Pancreas (tissue), 10 donors: ENCODE measurements at places on chromosomes 12 and 14. TPM values are rescaled to one million over a fixed set of nuclear protein-coding genes. Genes with fewer than 3 reads are reported as not detected.

- H3K27ac ChIP-seq = no peak overlapping the region
- H3K4me3 ChIP-seq = no peak overlapping the region
- no peak for DNase-seq
- H3K36me3 ChIP-seq = no peaks in the 10 kb centered on the region
- H3K4me1 ChIP-seq = no peaks in the 10 kb centered on the region
Measured at GRCh38 chr14:102824832-102825231, 47.6 kb downstream of the TRAF3 start.

GZMH gene
- polyA plus RNA-seq = 0.61 TPM

IRF9 gene
- polyA plus RNA-seq = 60.8 TPM

TRHDE gene
- 2.2 TPM for polyA plus RNA-seq

DNA sequence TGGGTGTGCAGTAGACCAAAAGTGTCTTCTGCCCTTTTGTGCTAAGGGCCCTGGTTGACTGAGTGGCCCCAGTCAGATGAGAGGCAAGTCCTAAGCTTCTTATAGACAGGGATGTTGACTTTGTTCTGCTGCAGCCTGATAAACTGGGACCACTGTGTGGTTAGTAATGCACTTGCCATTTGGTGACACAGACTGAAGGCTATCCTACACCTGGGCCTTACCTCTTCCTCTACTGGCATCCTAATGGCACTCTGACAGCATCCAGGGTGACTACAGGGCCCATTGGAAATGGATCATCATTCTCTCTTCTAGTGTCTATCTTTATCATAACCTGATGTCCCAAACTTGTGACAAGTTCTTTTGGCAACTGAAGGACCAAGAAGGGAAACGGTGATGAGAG is 3.3 kb downstream of the SDR39U1 start:
- H3K36me3 ChIP-seq = peaks cover 32% of the 10 kb centered on the region
- DNase-seq = no peak
- no peak overlapping the region for H3K4me3 ChIP-seq
- peaks cover 4% of the 10 kb centered on the region for H3K4me1 ChIP-seq

GRCh38 chr12:116233669-116234068 is 43.8 kb downstream of the MED13L start:
- peaks cover 8% of the 10 kb centered on the region for H3K4me1 ChIP-seq
- no peaks in the 10 kb centered on the region for H3K36me3 ChIP-seq
- no peak overlapping the region for H3K4me3 ChIP-seq
- no peaks in the 10 kb centered on the region for H3K27me3 ChIP-seq

GRCh38 chr14:95486875-95487668 is 29.4 kb downstream of the SYNE3 start:
- no peak overlapping the region for H3K4me3 ChIP-seq
- H3K36me3 ChIP-seq = no peaks in the 10 kb centered on the region
- H3K27ac ChIP-seq = no peak overlapping the region
- no peak for DNase-seq

GRCh38 chr14:77812028-77812427 is 12.1 kb downstream of the ADCK1 start:
- no peaks in the 10 kb centered on the region for H3K27me3 ChIP-seq
- DNase-seq = no peak
- no peaks in the 10 kb centered on the region for H3K4me1 ChIP-seq
- no peaks in the 10 kb centered on the region for H3K36me3 ChIP-seq
- no peak overlapping the region for H3K27ac ChIP-seq

IAPP gene
- 121 TPM for polyA plus RNA-seq

- H3K36me3 ChIP-seq = no peaks in the 10 kb centered on the region
- H3K27ac ChIP-seq = no peak overlapping the region
- H3K4me3 ChIP-seq = no peak overlapping the region
- DNase-seq = no peak
Measured at GRCh38 chr12:20142956-20143355, 225.4 kb upstream of the PDE3A start.

- H3K27me3 ChIP-seq = no peaks in the 10 kb centered on the region
- peak overlapping the region; percentile 93 for H3K4me3 ChIP-seq
- H3K36me3 ChIP-seq = no peaks in the 10 kb centered on the region
- no peak for DNase-seq
- peak overlapping the region; percentile 76 for H3K27ac ChIP-seq
- no peaks in the 10 kb centered on the region for H3K4me1 ChIP-seq
Measured at GRCh38 chr12:64609536-64610078, 688 bp upstream of the RASSF3 start.

VDR gene
- polyA plus RNA-seq = 1.7 TPM

DNA sequence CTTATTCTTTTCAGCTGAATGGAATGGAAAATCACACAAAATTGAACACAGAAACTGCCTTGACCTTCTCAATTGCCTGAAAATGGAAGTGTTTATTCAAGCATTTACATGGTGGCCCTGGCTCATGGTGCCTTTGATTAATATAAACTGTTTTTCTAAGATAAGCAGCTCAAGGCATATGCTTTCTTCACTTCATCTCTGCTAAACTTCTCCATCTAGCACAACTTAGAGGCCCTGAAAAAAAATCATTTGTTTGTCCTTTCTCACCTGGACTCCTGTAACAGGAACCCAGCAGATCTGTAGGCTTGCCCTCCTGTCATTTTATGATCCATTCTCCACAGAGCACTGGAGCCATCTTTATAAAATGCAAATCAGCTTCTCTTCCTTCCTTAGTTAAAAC is 117.5 kb upstream of the KRR1 start:
- no peaks in the 10 kb centered on the region for H3K4me1 ChIP-seq
- H3K36me3 ChIP-seq = no peaks in the 10 kb centered on the region
- H3K4me3 ChIP-seq = no peak overlapping the region

GRCh38 chr14:92644171-92644969 is 104.1 kb downstream of the LGMN start:
- H3K4me3 ChIP-seq = no peak overlapping the region
- DNase-seq = no peak
- no peaks in the 10 kb centered on the region for H3K27me3 ChIP-seq

- DNase-seq = peak; percentile 17
- H3K27ac ChIP-seq = no peak overlapping the region
- no peaks in the 10 kb centered on the region for H3K27me3 ChIP-seq
- no peaks in the 10 kb centered on the region for H3K4me1 ChIP-seq
- H3K36me3 ChIP-seq = no peaks in the 10 kb centered on the region
Measured at GRCh38 chr14:51607711-51608110, 44.0 kb upstream of the FRMD6 start.

GRCh38 chr12:71445071-71445470 is 5.5 kb downstream of the LGR5 start:
- no peaks in the 10 kb centered on the region for H3K36me3 ChIP-seq
- no peak for DNase-seq
- no peaks in the 10 kb centered on the region for H3K27me3 ChIP-seq
- no peak overlapping the region for H3K4me3 ChIP-seq

DNA sequence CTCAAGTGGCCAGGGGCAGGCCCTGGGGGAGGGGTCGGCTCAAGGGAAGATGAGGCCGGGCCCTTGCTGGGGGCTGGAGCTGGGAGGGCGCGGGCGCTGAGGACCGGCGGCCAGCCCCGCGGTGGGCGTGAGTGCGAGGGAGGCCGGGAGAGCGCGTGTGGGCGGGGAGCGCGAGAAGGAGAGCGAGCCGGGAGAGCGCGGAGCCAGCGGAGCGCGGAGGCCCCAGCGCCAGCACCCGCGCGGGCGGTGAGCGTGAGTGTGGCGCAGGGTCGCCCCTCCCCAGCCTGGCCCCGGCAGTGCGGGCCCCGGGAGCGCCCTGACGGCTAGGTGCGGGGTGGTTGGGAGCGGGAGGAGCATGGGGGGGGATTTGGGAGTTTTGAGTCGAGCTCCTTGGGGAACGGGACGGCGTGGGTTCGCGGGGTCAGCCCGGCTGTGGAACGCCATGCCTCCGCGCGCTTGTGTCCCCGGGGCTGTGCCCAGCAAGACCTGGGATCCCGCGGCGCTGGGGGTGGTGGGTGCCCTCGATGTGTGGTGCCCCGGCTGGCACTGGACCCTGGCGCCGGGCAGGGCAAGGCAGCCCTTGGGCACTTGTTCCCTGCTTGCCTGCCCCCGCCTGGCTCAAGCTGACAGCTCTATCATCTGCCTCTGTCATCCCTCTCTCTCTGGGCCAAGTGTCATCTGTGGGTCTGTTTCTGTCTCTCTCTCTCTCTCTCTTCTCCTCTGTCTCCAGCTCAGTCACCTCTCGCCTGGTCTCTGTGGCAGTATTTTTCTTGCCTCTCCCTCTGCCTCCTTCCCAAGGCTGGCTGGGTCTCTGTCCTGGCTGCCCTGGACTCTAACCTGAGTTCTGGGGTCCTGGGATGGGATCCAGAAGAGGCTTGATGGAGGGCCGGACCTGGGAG is at the start of gene LBHD2:
Gene LBHD2, plus strand, starts transcription at position 190 of the 899 bp plus-strand sequence. CDS start 1,803 bp downstream, outside the sequence.
- H3K27me3 ChIP-seq = no peaks in the 10 kb centered on the region
- H3K27ac ChIP-seq = no peak within 1 kb of the TSS
- peak; percentile 18 for DNase-seq
- no peaks in the 10 kb centered on the region for H3K36me3 ChIP-seq

DNA sequence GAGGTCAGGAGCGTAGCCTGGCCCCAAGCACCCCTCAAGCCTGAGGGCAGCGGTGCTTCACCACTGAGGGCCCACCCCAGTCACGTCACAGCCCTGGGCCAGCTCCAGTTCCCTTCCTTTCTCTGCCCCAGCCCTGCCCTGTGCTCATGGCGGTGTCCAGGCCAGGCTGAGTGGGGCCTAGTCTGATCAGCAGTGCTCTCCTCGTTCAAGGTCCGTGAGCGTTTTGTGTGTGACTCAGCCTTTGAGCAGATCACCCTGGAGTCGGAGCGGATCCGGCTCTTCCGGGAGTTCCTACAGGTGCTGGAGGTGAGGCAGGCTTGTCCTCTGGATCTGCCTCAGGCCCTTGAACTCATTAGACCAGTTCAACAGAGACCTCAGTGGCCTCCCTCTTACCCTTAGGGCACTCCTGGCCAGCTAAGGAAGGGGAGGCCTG is 19.0 kb downstream of the PRPF40B start:
- H3K36me3 ChIP-seq = no peaks in the 10 kb centered on the region
- H3K4me3 ChIP-seq = no peak overlapping the region
- H3K4me1 ChIP-seq = no peaks in the 10 kb centered on the region
- no peak for DNase-seq

- no peak overlapping the region for H3K4me3 ChIP-seq
- H3K27ac ChIP-seq = no peak overlapping the region
- no peaks in the 10 kb centered on the region for H3K27me3 ChIP-seq
- no peaks in the 10 kb centered on the region for H3K36me3 ChIP-seq
- H3K4me1 ChIP-seq = no peaks in the 10 kb centered on the region
Measured at GRCh38 chr12:44942714-44943113, 66.6 kb upstream of the NELL2 start.

PYGL gene
- 5.0 TPM for polyA plus RNA-seq

DNA sequence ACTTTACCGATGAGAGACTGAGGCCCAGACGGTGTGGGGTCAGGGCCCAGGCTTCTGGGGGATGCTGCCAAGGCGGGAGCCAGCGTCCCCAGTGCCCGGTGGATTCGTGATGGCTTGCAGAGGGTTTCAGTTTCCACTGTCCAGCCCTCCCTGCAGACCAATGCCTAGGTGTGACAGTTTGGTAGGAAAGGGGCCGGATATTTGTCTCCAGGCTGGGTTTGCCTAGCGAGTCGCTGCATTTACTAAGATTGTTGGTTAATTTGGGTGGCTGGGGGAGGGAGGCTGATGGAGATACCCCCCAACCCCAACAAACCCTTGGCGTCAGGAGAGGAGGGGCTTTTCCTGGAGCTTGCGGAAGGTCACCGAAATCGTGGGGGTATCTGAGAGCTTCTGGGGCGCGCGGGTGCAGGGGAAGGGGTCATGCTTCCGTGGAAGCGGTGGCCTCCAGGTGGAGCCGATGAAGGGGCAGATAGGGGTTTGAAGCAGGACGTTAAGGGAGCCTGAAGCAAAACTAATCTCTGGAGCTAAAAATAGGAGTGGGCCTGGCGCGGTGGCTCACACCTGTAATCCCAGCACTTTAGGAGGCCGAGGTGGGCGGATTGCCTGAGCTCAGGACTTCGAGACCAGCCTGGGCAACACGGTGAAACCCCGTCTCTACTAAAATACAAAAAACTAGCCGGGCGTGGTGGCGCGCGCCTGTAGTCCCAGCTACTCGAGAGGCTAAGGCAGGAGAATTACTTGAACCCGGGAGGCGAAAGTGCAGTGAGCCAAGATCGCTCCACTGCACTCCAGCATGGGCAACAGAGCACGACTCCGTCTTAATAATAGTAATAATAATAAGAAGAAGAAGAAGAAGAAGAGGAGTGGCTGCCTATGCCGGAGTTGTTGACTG is 1.1 kb upstream of the CDC42BPB start:
- H3K4me1 ChIP-seq = peaks cover 21% of the 10 kb centered on the region
- peak overlapping the region; percentile 85 for H3K4me3 ChIP-seq
- H3K27ac ChIP-seq = peak overlapping the region; percentile 63
- DNase-seq = no peak
- no peaks in the 10 kb centered on the region for H3K27me3 ChIP-seq

GRCh38 chr14:36363704-36364103 is 43.3 kb upstream of the MBIP start:
- no peaks in the 10 kb centered on the region for H3K4me1 ChIP-seq
- H3K27ac ChIP-seq = no peak overlapping the region
- H3K4me3 ChIP-seq = no peak overlapping the region
- H3K36me3 ChIP-seq = no peaks in the 10 kb centered on the region

BCAT1 gene
- 7.6 TPM for polyA plus RNA-seq

- H3K4me3 ChIP-seq = no peak overlapping the region
- no peaks in the 10 kb centered on the region for H3K36me3 ChIP-seq
- H3K4me1 ChIP-seq = peaks cover 19% of the 10 kb centered on the region
- H3K27me3 ChIP-seq = no peaks in the 10 kb centered on the region
Measured at GRCh38 chr14:75292886-75293285, 14.3 kb downstream of the FOS start.

GRCh38 chr14:79605849-79606248 is 605.5 kb downstream of the DIO2 start:
- no peak overlapping the region for H3K4me3 ChIP-seq
- H3K27me3 ChIP-seq = no peaks in the 10 kb centered on the region
- H3K4me1 ChIP-seq = no peaks in the 10 kb centered on the region
- H3K27ac ChIP-seq = no peak overlapping the region
- no peaks in the 10 kb centered on the region for H3K36me3 ChIP-seq

- H3K4me3 ChIP-seq = no peak overlapping the region
- no peaks in the 10 kb centered on the region for H3K27me3 ChIP-seq
- H3K36me3 ChIP-seq = no peaks in the 10 kb centered on the region
- DNase-seq = no peak
- H3K4me1 ChIP-seq = no peaks in the 10 kb centered on the region
- no peak overlapping the region for H3K27ac ChIP-seq
Measured at GRCh38 chr12:42266579-42267230, 28.7 kb upstream of the YAF2 start.

WNT1 gene
- polyA plus RNA-seq = not detected

LRP1-AS gene
- not detected for polyA plus RNA-seq

DNA sequence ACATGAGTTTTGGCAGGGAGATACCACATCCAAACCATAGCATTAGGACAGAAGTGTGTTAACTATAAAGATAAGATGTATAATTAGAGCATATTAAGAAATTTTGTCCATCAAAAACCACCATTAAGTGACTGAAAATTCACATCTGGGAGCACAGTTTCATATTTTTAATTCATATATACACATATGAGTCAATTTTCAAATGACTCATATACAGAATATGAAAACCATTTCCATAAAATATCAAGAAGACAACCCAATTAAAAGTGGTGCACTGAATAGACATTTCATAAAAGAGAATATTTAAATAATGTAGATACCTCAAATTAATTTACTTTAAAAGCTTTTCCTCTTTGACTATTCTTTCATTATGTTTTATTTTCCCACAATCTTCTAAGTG is 25.3 kb downstream of the MUCL1 start:
- no peaks in the 10 kb centered on the region for H3K27me3 ChIP-seq
- H3K4me3 ChIP-seq = no peak overlapping the region
- no peak overlapping the region for H3K27ac ChIP-seq
- no peak for DNase-seq

FGF23 gene
- not detected for polyA plus RNA-seq

BDKRB2 gene
- 9.6 TPM for polyA plus RNA-seq
